ENCODE measurements at places on chromosomes 2 and 18.
A peak's percentile ranks its signal among the peaks of the same experiment; 100 is the strongest.

GRCh38 chr2:15734674-15735483 is 143.2 kb downstream of the DDX1 start:
- DNase-seq = no peak

DNA sequence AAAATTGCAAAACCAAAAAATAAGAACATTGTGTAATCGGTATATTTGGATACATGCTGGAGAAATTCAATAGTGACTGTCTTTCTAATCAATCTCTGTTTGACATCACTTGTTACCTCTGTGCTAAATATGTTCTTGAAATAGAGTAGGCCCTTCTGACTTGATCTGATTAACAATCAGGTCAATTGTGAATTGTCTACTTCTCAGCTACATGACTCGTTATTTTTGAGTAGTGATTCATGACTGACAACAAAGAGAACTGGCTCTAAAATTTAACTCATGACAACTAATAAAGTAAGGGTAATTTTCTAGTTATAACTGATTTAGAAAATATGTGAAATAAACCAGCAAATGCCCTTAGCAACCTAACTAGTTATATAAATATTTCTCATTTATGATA is 312.1 kb downstream of the TMX3 start:
- no peak for DNase-seq

DNA sequence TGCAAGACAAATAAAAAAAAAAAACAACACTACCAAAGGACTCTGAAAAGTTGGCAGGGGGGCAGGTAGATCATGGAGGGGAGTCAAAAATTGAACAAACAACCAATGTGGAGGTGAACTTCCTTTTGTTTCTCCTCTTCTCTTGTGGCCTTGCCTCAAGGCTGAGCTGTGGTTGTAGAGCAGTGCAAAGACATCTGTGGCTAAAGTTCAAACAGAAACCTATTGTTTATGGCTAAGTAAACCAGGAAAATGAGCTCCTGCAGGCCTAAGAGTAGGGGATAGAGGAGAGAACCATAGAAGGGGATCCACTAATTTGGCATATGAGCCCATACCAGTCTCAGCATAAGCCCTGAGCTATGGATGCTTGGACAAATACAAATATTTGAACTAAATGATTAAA is 40.2 kb upstream of the EGR4 start:
- DNase-seq = no peak

DNA sequence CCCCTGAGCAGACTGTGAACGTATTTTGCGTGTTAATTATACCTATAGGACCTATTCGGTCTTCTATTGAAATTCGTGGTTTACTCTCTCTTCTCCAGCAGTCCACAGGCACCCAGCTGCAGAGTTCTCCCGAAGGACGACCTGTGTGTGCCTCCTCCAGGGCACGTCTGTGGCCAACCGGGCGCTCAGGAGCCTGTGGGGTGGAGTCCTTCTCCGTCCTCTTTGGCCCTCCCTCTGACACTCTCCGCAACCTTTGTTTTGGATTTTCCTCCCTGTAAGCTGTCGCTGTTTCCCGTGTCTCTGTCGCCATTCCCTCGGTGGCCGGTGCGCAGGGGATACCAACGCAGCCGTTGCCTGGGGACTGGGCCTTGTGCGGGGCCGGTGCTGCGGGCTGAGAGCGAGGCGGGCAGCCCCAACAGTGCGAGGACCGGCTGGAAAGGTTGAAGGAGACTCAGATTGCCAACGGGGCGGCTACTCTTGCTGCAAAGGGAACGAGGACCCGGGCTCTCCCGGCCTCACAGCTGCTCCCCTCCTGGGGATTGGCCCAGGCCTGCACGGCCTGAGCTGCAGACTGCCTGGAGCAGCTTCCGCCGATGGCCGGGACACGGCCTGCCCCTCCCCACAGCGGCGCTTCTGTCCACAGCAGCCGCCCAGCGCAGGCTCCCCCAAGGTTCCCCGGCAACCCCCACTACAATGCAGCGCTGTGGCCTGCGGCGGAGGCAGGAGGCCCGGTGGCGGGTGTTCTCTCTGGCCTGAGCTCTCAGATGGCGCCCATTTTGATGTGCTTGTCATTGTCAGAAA is 221.0 kb downstream of the MTX2 start:
- no peak for DNase-seq

DNA sequence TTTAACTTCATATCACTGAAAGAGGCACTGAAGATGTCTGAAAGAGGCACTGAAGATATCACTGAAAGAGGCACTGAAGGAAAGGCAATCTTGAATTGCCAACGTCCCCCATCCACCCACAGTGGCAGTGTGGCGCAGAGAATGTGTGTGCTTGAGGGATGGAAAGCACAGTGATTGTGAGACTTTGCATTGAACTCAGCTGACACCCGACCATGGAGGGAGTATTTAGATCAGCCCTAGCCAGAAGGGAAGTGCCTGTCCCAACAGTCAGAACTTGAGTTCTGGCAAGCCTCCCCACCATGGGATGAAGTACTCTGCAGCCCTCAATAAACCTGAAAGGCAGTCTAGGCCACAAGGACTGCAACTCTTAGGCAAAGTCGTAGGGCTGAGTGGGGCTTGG is 33.8 kb downstream of the MAP4K3 start:
- DNase-seq = no peak

- DNase-seq = no peak
These were observed 49.4 kb downstream of the ETAA1 start for GRCh38 chr2:67446491-67446911.

DNA sequence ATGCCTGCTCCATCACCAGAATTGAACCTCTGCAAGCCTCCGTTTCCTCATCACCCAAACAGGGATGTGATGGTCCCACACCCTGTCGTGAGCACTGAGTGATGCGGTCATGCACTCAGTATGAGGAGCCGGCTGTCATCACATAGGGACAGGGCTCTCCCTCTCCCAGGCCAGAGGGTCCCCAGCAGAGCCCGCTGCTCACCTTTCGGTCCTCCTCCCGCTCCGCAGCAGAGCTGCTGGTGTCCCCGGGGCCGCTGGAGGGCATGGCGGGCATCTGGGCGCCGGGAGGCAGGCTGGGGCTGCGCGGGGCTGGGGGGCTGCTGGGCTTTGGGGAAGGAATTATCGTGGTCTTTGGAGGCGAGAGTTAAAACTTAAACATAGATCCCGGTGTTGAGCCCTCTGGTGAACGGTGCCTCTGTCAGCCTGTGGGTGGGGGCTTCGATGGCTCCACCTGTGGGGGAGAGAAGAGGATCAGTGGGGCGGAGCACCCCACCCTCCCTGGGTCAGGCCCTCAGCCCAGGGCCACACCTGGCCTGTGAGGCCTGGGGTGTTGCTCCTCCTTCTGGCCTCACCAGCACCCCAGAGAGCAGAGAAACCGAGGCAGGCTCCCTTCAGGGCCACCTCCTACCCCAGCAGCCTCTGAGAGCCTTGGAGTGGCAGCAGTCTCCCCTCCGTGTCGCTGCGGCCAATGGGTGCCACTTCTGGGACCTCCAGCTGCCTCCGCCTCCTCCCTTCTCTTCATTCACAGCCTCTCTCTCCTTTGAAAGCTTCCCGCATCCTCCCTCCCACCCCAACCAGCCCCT is 27.8 kb downstream of the DNMT3A start:
- no peak for DNase-seq

- DNase-seq = no peak
These were observed 204.6 kb downstream of the RAB3GAP1 start for GRCh38 chr2:135256531-135257260.

- DNase-seq = no peak
These were observed 296.7 kb downstream of the ARHGAP15 start for GRCh38 chr2:143425896-143426295.

GRCh38 chr2:55555977-55556376 is 36.5 kb downstream of the CFAP36 start:
- no peak for DNase-seq

DNA sequence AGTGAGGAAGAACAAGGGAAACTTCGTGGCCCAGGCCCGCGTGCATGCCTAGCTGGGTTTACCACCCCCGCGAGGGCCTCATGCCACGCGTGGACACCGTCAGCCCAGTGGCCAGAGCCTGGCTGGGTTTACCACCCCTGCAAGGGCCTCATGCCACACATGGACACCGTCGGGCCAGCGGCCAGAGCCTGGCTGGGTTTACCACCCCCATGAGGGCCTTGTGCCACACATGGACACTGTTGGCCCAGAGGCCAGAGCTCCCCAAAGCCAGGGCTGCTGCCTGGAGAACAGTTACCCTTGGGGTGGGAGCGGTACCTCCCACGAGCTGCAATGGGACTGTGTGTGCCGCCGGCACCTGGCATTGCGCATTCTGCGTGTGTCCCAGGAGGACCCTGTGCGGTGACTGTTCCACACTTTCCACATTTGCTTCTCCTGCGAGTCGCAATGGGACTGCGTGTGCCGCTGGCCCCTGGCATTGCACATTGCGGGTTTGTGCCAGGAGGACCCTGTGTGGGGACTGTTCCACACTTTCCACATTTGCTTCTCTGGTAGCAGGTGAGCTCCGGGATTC is 105.6 kb upstream of the CTDP1 start:
- no peak for DNase-seq

DNA sequence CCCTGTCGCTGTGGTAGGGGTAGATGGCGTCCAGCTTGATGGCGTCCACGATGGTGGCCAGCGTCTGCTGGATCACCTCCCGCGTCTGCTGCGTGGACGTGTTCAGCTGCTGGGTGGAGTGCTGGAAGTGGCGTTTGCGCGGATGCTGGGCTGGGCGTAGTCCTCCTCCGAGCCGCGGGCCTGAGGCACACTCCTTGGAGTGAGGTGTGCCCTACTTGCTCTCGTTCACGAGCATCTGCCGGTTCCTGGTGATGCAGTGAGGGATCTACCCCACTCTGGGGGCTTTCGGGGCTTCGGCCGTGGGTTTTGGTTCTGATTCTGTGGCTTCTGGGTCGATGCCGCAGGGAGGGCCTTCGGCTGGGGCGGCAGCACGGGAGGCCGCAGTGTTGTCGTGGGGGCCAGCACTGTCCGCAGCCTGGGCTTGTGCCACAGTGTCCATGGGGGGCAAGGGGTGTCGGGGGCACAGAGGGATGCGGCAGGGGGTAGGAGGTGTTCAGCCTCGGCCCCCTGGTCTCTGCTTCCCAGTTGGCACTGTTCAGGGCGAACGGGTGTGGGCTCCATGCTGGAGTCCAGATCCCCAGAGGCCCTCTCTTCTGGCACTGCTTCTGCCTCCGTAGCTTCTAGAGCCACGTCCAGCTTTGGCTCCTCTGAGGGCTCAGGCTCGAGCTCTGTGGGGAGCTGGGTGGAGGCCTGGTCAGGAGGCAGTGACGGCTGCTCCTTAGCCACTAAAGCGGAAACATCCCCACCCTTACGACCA is 890.6 kb upstream of the LRRTM1 start:
- no peak for DNase-seq

GRCh38 chr2:145265244-145265643 is 745.3 kb upstream of the ZEB2 start:
- no peak for DNase-seq

GRCh38 chr2:148027822-148028221 is 6.9 kb downstream of the MBD5 start:
- DNase-seq = no peak

GRCh38 chr2:47506024-47506423 is 103.1 kb downstream of the MSH2 start:
- DNase-seq = no peak

DNA sequence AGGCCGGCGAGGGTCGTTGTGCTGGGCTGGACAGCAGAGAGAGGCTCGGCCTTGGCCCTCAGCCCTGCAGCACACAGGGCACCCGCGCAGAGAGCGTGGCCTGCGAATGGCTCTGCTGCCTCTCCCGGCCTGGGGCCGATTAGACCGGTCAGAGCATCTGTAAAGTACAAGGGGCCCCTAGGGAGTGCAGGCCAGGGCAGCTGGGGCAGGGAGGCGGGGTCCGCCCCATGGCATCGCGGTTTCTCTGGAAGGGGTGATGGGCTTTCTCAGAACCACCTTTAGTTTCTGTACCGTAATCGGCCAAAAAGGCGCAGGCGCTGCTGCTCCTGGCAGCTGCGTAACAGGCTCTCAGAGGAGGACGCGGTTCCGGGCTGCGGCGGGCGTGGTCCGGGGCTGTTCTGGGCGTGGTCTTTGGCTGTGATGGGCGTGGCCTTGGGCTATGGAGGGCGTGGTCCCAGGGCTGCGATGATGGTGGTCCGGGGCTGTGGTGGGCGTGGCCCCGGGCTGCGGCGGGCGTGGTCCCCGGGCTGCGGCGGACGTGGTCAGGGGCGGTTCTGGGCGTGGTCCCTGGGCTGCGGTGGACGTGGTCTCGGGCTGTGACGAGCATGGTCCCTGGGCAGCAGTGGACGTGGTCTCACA is 1.5 kb upstream of the GPR148 start:
- peak; percentile 59 for DNase-seq

GRCh38 chr18:55275039-55275901 is 312.7 kb downstream of the TCF4 start:
- DNase-seq = no peak

GRCh38 chr2:15223887-15224286 is 337.2 kb downstream of the NBAS start:
- DNase-seq = no peak

GRCh38 chr2:179898873-179899272 is 37.5 kb upstream of the ZNF385B start:
- no peak for DNase-seq

- no peak for DNase-seq
These were observed 42.0 kb downstream of the CROCC2 start for GRCh38 chr2:240948086-240948485.

- DNase-seq = no peak
These were observed 13.5 kb upstream of the CNOT11 start for GRCh38 chr2:101238930-101239759.

DNA sequence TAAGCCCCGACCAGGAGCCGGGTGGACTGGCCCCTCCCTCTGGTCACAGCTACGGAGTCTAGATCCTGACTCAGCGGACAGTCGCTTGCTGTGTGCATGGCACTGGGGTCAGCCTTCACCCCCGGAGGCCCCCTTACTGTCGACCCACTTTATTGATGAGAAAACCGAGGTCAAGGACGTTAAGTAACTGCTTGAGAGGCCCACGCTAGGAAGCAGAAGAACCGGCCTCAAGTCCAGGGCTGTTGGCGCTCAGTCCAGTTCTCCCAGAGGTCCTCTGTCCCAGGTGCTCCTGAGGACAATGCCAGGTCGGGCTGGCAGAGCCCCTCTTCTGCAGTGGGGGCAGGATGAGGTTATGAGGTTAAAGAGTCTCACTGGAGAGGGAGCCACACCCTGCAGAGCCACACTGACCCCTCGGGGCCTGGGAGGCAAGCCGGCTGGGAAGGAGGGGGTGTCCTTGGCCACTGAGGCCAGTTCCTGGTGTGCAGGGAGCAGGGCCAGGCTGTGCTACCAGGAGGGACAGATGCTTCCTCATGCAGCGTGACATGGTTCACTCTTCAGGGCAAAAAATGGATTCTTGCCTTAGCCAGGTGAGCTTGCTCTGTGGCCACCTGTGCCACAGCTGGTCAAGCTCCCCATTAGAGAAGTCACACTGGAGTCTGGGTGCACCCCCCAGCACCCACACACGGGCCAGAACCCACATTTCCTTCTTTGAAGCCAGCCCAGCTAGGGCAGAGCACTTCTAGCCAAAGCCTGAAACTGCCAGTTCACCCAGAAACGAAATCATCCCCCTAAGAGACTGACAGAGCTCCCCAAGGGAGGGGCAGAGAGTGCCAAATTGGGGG is 47.3 kb upstream of the HPCAL1 start:
- DNase-seq = no peak

DNA sequence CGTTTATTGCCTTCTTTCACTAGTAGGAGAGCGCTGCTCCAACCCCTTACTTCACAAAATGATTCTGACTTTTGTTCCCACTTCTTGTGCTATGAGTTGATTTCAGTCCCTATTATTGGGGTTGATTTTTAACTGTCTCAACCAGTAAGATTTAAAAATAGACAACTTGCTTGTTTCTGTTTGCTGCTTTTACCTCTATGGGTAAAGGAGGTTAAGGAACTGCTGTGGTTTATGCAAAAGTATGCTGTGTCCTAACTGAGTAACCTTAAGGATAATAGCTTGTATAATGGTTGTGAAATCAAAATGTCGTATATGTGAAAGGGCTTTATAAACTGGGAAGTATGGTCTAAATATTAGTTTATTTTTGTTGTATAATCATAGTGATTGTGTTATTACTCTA is 22.6 kb downstream of the ALMS1 start:
- no peak for DNase-seq
